Natural killer cell treated with Interleukin-12 subunit alpha and Interleukin-12 subunit beta and Interleukin-15 and Interleukin-18, amount 100 ng/mL, for 72 hours (primary cell): ENCODE measurements at places on chromosomes 5 and 9. TPM values are rescaled to one million over a fixed set of nuclear protein-coding genes. Genes with fewer than 3 reads are reported as not detected.

DNA sequence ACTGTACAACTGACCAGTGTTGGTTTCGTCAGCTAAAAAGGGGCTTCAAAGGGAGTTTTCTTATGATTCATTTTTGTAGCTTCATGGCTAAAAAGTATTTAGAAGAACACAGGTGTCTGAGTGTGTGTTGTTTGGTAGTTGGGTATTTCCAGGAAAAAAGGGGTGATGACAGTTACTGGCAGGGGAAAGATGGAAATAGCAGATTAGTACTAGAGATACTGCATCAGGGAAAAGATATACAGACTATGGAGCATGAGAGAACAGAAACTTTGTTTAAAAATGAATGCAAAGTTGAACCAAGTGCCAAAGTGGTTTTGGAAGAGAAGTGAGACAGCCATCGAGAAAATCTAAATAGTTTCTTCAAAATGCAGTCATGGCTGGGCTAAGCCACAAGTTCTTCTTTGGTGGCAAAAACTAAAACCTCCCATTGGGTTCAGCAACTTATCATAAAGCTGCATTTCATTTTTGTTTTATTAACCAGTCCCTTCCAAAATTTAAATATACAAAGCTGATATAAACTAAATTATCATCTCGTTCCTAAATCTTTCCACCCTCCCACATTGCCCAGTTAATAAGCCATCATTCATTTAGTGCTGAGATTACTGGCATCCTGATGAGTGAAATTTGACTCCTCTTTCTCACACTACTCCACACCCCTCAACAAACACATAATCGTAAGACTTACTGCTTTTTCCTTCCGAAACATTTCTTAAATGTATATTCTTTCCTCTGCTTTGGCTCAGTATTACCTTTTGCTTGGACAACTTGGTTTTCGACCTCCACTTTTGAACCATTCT lies 33.5 kb downstream of the ELL2 start:
- DNase-seq, result no peak

Gene GPR150
- 0.21 TPM for total RNA-seq

- no peak for DNase-seq
Measured at GRCh38 chr9:137630679-137631078, 11.9 kb downstream of the EHMT1 start.

Gene SH3TC2
- not detected for total RNA-seq

DNA sequence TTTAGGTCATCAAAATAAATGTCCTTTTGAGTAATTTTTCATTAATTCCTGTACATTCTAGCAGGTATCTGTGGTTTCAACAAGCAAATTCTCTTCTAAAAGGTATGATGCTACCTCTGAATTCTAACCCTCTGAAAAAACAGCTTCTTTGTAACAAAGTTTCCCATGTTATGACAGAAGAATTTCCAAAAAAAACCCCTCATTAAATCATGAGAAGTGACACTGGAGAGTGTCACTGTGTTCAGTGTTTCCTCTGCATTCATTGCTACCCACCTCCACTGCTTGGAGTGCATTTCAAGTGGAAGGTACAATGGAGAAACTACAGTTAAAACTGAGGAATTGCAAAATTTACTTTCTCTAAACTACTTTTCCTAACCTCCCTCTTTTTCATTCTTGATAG lies 10.1 kb downstream of the CDKN2A start:
- DNase-seq, result no peak

- DNase-seq, result no peak
Measured at GRCh38 chr5:107551088-107551487, 119.6 kb downstream of the EFNA5 start.

DNA sequence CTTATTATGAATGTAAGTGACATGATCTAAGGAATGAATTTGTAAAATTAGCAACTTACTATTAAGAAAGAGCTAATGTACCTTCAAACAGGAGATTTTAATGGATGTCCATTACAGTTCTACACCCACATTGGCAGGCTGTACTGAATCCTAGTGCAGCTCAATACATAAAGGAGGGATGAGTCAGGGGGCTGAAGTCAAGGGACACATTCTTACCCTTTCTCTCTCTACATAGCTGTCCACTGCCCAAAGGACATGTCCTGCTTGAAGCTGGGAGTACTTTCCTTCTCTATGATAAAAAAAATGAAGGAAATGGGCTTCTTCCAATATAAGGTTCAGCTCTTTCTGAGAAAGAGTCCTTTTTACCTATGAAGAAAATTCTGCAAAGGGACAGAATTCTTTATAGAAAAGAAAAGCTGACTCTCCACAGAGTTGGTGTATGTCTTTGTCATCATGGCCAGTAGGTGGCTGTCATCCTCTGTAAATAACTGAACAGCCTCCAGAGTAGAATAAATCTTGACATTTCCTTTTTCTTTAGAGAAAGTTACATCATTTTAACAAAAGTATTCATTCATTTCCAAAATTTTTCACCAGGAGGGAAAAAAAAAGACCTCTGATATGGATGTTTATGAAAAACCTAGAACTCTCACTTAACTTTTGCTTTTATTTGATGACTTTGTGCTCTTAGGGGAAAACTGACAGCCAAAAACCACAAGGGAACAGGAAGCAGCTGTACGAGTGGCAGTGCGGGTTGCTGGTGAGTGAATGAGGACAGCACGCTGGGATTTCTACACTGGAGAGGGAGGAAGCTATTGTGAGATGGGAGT lies 13.1 kb upstream of the IFNA14 start:
- DNase-seq, result no peak

Gene GMCL2
- not detected for total RNA-seq

DNA sequence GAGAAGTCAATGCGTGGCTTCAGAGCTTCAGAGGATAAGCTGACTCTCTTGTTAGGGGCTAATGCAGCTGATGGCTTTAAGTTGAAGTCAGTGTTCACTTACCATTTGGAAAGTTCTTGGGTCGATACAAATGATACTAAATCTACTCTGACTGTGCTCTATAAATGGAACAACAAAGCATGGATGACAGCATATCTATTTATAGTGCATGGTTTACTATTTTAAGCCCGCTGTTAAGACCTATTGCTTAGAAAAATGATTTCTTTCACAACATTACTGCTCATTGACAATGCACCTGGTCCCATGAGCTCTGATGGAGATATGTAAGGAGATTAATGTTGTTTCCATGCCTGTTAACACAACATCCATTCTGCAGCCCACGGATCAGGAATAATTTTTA lies 435.7 kb downstream of the MAT2B start:
- no peak for DNase-seq

- no peak for DNase-seq
Measured at GRCh38 chr5:87411973-87412629, 629 bp downstream of the CCNH start.

GRCh38 chr9:88775037-88775471 lies 216.2 kb upstream of the S1PR3 start:
- DNase-seq, result no peak

- DNase-seq, result no peak
Measured at GRCh38 chr9:35907711-35908503, 1.4 kb upstream of the SPAAR start.

- DNase-seq, result no peak
Measured at GRCh38 chr9:114721491-114722079, 39.6 kb upstream of the TEX48 start.

DNA sequence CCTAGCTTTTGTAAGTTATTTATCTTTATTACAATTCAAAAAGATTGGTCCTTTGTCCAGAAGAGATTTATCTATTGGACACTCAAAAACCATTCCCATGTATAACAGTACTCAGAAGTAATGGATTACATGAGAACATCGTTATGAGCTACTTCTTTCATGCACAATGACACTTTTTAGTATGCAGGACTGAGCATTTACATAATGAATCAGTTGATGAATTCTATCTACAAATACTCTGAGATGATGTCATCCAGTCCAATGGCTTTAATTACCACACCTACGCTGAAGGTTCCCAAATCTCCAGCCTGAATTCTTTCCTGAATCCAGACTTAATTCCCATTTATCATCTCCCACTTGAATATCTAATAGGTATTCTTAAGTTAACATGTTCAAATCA lies 75.3 kb downstream of the PTBP3 start:
- DNase-seq, result no peak

DNA sequence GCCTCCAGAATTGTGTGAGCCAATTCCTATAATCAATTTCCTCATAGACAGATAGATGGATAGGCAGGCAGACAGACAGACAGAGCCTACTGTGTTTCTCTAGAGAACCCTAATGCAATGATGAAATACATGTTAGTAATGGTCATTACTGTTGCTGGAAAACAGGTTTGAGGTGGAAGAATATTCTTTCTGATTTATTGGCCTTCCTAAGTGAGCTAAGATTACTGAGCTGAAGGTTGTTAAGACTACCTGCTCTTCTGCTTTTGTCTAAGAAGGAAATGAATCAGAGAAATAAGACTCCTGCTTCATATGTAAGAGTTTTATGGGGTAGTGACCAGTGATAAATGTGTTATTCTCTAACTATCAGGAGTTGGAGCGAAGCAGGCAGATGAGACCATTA lies 219.9 kb downstream of the ELAVL2 start:
- no peak for DNase-seq

GRCh38 chr5:40198736-40199135 lies 481.0 kb upstream of the PTGER4 start:
- no peak for DNase-seq

GRCh38 chr9:131465401-131465800 lies 37.3 kb upstream of the POMT1 start:
- no peak for DNase-seq

Gene TSSK1B
- not detected for total RNA-seq
